ENCODE measurements at places on chromosomes 13 and 19. TPM values are rescaled to one million over a fixed set of nuclear protein-coding genes. Genes with fewer than 3 reads are reported as not detected.

The GNG7 gene
- 0.27 TPM for total RNA-seq

The LGALS14 gene
- total RNA-seq = 1.8 TPM

The KDM4B gene
- 46.6 TPM for total RNA-seq

The VSIG10L gene
- 3.7 TPM for total RNA-seq

The TMEM59L gene
- not detected for total RNA-seq

The LRFN3 gene
- total RNA-seq = 6.6 TPM

DNA sequence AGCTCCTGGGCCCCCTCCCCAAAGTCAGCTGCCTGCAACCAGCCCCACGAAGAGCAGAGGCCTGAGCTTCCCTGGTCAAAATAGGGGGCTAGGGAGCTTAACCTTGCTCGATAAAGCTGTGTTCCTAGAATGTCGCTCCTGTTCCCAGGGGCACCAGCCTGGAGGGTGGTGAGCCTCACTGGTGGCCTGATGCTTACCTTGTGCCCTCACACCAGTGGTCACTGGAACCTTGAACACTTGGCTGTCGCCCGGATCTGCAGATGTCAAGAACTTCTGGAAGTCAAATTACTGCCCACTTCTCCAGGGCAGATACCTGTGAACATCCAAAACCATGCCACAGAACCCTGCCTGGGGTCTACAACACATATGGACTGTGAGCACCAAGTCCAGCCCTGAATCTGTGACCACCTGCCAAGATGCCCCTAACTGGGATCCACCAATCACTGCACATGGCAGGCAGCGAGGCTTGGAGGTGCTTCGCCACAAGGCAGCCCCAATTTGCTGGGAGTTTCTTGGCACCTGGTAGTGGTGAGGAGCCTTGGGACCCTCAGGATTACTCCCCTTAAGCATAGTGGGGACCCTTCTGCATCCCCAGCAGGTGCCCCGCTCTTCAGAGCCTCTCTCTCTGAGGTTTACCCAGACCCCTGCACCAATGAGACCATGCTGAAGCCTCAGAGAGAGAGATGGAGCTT, 4.7 kb upstream of the CEACAM5 start:
- no peak for DNase-seq

- no peak for DNase-seq
Observed at GRCh38 chr13:99624936-99625540, 123.8 kb downstream of the TM9SF2 start.

DNA sequence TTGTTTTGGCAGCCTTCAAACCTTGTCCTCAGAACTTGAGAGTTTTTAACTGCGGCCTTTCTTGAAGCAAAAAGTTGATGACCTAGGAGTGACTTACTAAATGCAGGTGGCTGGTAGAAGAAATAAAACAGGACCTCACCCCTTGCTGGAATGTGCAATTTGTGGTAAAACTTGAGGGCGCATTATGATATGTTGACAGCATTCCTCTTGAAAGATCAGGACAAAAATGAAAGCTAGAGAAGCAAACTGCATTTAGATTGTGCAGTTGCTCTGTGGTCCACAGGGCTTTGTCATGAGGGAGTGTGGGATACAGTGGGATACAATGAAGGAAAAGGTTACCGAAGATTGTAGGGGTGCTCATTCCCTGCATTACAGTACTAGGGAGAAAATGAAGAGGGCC, 504.2 kb downstream of the GPC6 start:
- no peak for DNase-seq

- no peak for DNase-seq
Observed at GRCh38 chr19:12272980-12273901, 21.4 kb downstream of the ZNF44 start.

DNA sequence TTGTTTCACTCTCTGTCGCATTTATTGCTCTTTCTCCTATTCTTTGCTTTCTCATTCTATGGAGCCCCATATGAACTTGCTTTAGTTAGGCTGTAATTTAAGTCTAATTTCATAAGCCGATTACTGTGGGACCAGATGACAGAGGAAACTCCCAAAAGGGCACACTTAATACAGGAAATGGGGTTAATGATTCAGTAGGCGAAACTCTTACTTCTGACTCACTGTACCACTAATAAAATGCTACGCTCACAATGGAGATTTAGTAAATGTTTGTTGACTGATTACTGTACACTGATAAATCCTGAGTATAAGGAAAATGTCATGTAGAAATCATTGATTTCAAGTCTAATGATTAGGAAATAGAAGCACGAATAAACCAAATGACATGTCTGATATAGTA, 276.4 kb downstream of the KLF5 start:
- DNase-seq = no peak

DNA sequence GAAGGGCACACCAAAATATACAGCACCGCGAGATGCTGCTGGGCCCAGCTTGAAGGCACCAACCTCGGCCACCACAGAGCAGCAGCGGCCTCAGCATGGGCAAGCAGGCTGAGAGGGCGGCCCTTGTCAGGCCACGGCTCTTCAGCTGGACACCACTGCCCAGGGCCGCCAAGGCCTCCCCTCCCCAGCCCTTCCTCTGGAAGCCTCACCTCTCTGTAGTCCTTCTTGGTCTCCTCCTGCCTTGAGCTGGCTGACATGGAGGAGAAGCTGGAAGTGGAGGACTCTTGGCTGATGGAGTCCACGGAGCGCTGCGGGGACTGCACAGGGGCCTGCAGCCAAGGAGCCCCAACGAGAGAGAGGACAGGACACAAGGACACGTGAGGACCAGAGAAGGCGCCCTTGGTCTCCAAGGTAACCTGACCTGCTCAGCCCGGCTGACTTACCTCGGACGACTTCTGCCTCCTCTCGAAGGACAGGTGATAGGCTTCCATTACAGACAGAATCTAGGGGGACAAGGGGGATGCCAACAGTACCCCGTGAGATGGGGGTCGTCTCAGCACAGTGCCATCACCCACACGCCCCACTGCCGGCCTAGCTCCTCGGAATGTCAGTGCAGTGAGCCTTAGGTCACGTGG, 38.2 kb downstream of the PDCD5 start:
- DNase-seq = no peak

DNA sequence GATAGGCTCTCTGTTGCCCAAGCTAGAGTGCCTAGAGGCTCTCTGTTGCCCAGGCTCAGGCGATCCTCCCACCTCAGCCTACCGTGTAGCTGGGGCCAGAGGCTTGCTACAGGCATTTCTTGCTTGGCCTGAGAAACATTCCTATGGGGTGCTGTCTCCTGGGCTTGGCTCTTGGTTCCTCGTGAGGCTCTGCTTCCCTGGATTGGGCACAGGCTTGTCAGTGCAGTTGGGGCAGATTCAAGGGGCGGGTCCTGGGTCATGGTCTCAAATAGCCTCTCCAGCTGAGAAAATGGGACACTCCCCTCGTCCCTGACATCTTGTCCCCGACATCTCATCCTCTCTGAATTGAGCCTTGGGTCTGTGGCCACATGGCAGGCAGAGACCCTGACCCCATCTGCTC, 4.9 kb downstream of the TSSK6 start:
- no peak for DNase-seq
